ENCODE measurements at places on chromosomes 12 and 14. TPM values are rescaled to one million over a fixed set of nuclear protein-coding genes. Genes with fewer than 3 reads are reported as not detected.

DNA sequence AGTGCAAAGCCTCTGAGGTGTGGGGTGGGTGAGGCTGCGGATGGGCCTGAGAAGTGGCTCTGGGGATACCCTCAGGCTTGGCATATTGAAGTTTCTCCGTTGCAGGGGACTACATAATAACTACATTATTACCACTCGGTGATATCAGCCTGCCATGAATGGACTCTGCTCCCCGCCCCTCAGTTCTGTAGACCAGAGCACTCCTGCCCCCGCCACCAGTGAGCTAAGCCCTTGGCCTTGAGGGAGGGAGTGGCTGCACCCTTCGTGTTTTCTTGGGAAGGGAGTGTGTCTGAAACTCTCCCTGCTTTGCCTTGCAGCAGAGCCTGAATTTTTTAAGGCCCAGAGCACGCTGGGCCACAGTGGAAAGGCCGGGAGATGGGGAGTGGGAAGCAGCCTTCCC lies 1.7 kb downstream of the ORAI1 start:
- no peak for DNase-seq

DNA sequence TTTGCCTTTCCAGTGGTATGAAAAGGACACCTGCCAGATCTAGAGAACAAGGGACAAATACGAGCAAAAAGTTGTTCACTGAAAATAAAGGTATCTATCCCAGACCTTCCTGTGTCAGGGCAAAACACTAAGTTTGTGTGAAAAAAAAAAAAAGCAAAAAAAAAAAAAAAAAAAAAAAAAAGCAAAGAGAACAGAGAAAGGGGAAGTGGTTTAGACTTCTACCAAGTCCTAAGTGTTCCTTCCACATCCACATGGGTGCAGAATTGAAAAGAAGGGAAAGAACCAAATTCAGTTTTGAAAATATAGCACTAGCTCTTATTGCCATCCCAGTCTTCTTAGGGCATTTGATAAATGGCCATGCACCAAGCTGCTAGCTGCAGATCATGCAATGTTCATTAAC lies 41.7 kb downstream of the ZCRB1 start:
- no peak for DNase-seq

GRCh38 chr12:90836689-90837088 lies 118.3 kb downstream of the CCER1 start:
- DNase-seq, result no peak

DNA sequence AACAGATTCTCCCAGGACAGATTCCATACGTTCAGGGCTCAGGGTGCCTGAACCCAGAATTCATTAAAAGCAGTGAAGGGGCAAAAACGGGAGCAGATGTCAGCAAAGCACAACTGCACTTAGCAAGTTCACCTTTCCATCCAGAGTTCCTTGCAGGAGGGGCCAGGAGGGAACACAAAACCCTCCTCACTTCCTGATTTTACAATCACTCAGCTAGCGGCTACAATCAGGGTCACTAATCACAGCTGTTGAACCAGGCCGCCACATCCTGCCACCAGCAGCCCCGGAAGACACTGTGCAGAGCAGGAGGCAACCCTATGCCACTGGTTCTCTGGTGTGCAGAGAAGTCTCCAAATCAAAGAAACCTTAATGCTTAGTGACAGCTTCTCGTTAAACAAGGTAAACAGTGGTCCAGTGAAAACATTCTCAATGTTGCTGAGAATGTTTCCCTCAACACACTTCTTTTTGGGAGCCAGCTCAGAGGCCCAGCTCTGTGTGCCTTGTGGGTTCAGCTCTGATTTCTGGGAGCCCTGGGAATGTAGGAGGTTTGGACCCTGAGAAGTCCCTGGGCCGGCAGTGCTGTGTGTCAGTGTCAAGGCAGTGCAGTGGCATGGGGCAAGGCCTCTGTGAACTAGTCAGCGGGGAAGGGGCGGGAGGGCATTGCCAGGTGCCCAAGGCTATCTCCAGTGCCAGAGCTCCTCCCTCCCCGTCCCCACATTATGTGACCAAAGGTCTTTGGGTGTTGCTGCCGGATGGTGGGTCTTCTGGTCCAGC lies 54.5 kb downstream of the VCPKMT start:
- DNase-seq, result peak; percentile 52

DNA sequence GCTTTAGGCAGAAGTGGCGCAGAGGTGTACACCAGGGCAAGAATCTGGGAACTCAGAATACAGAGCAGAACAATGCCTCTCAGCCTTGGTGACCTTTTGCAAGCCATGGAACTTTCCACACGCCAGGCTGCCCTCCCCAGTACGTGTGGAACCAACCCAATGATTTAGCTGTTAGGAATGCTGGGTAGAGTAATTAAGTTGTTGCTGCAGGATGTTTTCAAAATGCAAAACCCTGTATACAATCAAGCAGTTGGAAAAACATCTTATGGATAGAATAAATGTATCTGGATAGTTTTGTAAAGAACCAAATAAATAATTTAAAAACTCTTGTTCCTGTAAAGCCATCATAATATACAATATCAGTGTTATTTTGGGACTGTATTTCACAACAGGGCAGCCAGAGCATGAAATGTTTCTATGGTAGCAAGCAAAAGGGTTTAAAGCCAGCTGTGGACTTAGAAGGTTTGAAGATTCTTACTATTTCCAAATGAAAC lies 19.4 kb downstream of the PPP1R36 start:
- DNase-seq, result peak; percentile 81

GRCh38 chr12:14701809-14702568 lies 5.6 kb upstream of the GUCY2C start:
- DNase-seq, result no peak

The MGST1 gene
- 415 TPM for total RNA-seq

The MSRB3 gene
- 35.1 TPM for total RNA-seq
